ENCODE measurements at places on chromosomes 3 and 15.

- no peak for DNase-seq
Measured at GRCh38 chr3:195895078-195895860, 13.1 kb downstream of the TNK2 start.

GRCh38 chr15:44137750-44138149 lies 57.3 kb downstream of the FRMD5 start:
- DNase-seq = no peak

DNA sequence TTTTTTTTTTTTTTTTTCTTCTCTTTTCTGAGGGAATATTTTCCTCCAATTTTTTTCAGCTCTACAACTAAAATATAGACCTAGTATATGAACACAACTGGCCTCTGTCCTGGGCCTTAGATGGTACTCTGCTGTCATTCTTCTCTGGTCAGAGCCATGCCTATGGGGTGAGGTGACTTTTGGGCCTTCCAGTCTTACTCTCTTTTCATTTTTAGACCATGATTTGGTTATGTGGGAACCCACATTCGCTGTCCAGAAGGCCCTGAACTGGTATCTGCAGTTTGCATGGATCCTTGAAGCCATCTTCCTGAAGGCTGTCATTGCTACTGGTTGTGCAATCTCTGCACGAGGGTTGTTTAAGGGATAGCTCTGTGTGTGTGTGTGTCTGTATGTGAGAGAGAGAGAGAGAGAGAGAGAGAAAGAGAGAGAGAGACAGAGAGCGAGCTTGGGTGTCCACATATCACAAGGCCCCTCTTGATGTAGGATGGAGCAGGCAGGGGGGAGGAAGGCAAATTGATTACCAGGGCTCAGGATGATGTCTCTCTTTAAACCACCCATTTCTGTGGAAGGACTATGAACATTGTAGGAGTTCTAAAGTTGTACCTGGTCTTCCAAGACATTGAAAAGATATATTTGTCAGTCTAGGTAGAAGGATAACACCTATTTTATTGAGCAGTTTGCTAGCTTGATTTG lies 6.9 kb downstream of the TGFBR2 start:
- DNase-seq = no peak

- DNase-seq = no peak
Measured at GRCh38 chr15:73964736-73965093, 27.4 kb downstream of the STOML1 start.

GRCh38 chr3:70550723-70551319 lies 238.4 kb upstream of the MDFIC2 start:
- no peak for DNase-seq

DNA sequence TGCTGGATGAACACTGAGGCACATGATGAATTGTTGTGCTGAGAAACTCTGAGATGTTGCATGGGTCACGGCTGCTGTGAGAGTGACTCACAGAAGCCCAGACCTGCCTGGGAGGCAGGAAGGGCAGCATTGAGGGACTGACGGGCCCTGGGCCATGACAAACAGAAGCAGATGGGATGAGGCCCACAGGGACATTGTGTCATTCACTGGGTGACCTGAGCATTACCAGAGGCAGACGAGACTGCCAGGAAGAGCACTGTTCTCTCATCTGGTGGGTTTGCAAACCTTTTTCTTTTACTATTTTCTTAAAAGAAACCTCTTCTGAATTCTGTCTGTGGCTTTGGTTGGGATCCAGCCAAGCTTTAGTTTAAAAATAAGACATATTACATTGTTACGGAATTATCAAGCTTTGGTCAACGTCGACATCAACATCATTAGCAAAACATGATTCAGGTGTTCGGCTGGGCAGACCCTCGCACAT lies 67.8 kb downstream of the BDH1 start:
- DNase-seq = no peak

DNA sequence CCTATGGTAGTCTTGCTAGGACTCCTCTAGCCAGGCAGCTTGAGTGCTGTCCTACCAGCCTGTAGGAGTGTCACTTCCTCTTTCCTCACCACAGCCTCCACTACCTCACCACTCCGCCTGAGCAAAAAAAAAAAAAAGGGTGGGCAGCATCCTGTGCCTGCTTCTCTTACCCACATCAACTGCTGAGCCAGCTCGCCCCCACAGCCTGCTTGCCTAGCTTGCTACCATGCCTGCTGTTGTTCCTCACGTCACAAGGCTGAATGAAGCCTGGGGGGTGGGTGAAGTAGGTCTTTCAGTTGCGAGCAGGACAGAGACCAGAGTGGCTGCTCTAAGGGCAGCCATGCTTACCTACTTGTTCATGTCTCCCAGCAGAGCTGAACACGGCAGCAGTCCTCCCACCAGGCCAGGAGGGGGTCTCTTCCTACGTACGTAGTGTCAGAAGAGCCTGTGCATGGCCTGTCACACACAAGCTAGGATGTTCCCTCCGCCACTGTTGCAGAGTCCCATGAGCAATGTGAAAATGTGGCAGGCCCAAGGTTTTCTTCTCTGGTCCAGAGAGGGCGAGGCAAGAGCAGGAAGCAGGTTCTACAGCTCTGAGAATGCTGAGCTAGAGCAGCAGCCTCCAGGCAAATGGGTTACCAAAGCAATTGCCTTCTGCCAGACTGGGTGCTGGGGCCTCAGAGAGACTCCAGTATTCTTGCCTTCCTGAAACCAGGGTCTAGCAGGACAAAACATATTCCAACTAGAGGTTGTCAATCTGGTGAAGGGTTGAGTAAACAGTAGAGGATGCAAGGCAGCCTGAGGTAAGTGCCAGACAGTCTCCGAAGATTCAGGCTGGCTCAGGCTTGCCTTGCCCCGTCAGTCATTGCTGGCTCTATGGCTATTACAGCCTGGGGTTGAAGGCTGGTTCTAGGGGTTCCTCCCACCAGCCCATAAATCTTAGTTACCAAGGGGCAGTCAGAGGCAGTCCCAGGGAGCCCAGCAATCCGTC lies 8.1 kb downstream of the PPM1M start:
- DNase-seq = no peak

DNA sequence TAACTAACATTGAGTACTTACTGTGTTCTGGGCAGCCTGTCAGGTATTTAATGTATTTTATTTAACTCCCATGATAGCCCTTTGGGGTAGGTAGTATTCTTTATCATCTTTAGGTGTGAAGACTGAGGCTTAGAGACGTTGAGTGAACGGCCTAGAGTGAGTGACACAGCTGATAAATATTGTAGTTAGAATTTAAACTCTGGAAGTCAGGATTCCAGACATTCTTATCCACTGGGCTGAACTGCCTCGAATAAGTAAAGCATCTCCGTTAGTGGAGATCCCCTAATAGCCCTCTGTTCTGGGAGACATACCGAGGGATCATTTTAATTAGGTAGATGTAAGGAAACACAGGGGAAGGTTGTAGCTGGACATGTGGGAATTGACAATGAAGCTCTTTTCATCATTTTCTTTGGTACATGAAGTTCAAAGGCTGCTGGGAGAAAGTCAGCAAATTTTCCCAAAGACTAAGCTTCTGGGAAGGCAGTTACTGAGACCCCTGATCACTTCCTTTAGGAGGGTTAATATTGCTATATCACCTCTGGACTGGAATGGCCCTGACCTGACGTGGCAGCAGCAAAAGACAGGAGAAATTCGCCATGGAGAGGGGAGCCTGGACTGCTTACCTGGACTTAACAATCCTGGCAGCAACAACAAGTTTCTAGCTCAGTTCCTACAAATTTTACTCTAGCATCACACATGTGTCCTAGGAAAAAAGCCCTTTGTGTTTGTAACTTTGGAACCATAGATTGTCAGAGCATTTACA lies 11.7 kb upstream of the PDCD6IP start:
- no peak for DNase-seq

- no peak for DNase-seq
Measured at GRCh38 chr3:51257870-51258269, 127.2 kb upstream of the MANF start.

- DNase-seq = no peak
Measured at GRCh38 chr3:151265866-151266265, 12.5 kb downstream of the P2RY14 start.

GRCh38 chr15:82646250-82647044 lies 716 bp downstream of the CPEB1 start:
- DNase-seq = no peak

GRCh38 chr3:88795503-88795902 lies 311.9 kb upstream of the EPHA3 start:
- no peak for DNase-seq

DNA sequence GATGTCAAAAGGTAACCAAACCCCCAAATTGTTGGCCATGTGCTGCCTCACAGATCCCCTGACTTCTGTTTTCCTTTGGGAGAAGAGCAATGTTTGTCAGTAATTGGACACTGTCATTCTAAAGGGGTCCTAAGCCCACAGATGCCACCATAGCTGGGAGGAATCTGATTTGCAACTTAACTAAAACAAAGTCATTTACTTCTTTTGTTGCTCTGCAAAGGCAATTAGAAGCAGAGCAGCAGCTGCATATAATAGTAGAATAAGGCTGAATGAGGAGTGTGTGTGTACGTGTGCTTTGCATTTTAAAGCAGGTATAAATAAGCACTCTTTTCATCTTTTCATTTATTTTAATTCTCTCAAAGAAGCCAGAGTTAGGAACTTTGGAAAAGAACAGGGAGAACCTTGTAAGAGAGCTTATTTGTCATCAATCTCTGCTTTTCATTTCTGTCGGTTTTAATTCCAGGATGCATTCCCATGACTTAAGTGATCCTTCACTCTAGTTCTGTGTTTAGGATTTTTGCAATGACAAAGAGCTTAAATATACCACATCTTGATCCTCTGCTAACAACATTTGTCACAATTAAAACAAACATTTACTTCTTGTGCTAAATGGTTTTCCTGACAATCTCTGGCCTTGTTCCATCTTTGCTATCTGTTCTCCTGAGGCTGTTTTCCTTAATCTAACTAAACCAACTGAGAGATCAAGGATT lies 530.2 kb upstream of the CBLB start:
- DNase-seq = no peak

GRCh38 chr3:113948015-113948917 lies 453 bp downstream of the ZDHHC23 start:
- peak; percentile 9 for DNase-seq

GRCh38 chr3:148084931-148085330 lies 612.8 kb upstream of the AGTR1 start:
- no peak for DNase-seq

DNA sequence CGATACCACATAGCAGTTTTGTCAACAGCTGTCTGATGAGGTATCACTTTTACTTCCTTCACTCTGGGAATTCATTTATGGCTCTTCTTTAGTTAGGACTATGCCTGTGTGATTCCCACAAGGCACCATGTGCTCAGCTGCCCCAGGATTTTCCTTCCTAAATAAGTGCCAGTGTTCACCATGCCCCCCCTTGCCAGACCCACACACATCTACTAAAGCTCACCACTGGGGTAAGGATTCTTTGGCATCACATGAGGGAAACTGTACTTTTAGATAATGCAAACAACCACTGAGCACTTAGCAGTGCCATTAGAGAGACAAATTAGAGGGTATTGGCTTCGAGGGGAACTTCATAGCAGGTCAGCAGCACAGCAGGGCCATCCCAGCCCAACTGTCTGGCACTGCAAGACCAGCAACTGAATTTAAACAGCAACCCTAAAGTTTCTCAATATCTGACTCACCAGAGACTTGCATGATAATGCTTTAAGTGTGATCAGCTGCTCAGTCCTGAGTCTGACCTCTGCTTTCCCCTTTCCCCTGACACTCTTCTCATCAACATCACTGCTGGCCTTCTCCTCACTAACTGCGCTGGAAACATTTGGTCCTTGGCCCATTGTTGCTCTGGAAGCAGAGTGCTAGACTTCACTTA lies 114.3 kb downstream of the STAC start:
- no peak for DNase-seq

DNA sequence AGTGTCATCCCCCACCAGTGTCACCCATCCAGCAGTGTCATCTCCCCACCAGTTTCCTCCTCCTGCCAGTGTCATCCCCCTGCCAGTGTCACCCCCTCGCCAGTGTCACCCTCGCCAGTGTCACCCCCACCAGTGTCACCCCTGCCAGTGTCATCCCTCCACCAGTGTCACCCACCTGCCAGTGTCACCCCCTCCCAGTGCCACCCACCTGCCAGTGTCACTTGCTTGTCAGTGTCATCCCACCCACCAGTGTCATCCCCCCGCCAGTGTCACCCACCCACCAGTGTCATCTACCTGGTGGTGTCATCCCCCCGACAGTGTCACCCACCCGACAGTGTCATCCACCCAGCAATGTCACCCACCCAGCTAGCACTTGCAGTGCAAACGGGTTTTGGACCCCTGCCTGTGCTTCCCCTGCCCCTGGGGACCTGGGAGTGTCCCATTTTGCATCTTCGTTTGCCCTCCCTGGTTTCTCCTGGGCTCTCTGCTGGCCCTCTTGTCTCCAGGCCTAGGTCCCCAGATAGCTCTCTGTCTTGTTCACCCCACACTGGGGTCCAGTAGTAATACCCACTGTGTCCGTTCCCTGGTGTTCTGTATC lies 99.8 kb upstream of the PRR20G start:
- DNase-seq = no peak

DNA sequence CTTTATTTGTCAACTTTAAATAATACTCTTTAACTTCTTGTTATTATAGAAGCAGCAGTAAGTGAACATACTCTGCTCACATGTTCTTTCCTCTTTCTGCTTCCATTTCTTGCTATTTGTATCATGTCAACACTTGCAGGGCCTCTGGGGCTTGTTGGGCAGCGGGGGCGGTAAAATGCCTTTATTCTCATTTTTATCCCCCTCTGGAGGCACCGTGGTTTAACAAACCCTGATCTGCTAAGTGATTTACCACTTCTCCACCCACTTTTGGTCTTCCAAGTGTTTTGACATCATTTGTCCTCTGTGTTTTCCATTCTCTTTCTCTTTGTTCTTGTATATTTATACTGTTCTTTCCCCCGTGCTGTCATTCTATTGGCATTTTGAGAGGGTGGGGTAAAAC lies 33.9 kb downstream of the SCN10A start:
- no peak for DNase-seq

DNA sequence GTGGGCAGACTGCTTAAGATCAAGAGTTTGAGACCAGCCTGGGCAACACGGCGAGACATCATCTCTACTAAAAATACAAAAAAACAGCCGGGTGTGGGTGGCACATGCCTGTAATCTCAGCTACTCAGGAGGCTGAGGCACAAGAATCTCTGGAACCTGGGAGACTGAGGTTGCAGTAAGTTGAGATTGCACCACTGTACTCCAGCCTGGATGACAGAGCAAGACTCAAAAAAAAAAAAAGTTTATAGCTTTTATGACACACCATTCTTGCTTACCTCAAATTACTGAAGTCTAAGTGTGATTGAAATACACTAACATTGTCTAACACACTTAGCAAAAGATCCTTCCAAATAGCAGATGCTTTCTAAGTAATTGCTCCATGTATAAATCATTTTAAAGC lies 207.6 kb downstream of the STAG1 start:
- DNase-seq = no peak

DNA sequence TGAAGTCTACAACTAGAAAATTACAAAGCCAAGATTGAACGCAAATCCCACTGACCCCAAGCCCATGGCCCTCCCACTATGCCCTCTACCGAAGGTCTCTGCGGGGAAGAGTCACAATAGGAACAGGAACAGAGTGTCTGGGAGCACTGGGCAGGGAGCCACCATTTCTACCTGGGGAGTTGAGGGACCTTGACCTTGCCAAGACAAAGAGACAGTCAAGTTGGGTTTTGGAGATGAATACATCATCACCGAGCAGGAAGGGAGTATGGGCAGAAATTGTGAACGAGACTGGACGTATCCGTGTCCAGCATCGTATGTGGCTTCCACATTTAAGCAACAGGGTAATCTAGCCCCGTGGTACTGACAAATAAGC lies 30.8 kb upstream of the BFSP2 start:
- DNase-seq = no peak

- no peak for DNase-seq
Measured at GRCh38 chr15:72965671-72966070, 86.6 kb upstream of the NEO1 start.

- DNase-seq = no peak
Measured at GRCh38 chr3:66692766-66693150, 191.9 kb upstream of the LRIG1 start.

GRCh38 chr3:181919375-181919774 lies 207.7 kb downstream of the SOX2 start:
- DNase-seq = no peak
